ENCODE measurements at places on chromosomes 11 and 22.

GRCh38 chr22:47328550-47329243 is 566.2 kb downstream of the TBC1D22A start:
- DNase-seq, result no peak

GRCh38 chr11:97557399-97557798 is 1167.6 kb downstream of the JRKL start:
- no peak for DNase-seq

- no peak for DNase-seq
Observed at GRCh38 chr11:124612045-124612444, 817 bp downstream of the PANX3 start.

GRCh38 chr11:30458541-30458940 is 127.6 kb downstream of the MPPED2 start:
- DNase-seq, result no peak

DNA sequence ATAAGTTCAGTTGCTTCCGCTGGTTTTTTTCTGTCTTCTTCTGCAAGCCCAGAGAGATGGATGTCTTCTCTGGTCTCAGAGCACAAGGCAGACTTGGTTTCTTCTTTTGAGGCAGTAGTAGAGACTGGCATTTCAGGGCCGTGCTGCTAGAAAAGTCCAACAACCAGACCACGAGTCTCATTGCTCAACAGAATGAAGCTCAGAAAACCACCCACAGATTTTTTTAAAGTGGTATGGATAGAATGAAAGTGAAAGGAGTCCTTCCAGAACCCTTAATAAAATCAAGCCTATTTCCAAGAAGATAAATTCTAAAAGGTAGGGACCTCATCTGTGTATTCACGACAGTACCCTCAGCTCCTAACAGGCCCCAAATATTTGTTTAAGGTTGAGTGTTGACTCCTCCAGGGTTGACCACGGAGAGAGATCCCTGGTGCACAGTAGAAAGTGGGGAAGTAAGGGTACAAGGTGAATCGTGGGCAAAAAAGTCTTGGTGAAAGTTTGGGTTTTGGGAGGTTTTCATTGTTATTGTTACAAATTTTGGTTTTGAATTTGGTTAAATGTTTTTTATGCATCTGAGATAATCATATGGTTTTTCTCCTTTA is 43.6 kb upstream of the DDX6 start:
- peak; percentile 15 for DNase-seq

- DNase-seq, result no peak
Observed at GRCh38 chr11:67174311-67174710, 55.2 kb downstream of the KDM2A start.

DNA sequence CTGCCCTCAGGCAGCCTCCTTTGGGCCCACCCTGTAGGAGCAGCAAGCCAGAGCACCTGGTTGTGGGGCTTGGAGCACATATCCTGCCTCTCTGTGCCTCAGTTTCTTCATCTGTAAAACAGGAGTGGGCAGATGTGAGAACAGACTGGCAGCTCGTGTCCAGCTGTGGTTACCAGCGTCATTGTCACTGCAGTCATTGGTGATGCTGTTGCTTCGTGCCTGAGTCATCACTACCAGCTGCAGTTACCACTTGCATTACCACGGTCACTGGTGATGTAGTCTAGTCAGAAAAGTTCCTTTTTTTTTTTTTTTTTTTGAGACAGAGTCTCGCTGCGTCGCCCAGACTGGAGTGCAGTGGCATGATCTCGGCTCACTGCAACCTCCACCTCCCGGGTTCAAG is 20.4 kb downstream of the RSPH14 start:
- DNase-seq, result no peak

DNA sequence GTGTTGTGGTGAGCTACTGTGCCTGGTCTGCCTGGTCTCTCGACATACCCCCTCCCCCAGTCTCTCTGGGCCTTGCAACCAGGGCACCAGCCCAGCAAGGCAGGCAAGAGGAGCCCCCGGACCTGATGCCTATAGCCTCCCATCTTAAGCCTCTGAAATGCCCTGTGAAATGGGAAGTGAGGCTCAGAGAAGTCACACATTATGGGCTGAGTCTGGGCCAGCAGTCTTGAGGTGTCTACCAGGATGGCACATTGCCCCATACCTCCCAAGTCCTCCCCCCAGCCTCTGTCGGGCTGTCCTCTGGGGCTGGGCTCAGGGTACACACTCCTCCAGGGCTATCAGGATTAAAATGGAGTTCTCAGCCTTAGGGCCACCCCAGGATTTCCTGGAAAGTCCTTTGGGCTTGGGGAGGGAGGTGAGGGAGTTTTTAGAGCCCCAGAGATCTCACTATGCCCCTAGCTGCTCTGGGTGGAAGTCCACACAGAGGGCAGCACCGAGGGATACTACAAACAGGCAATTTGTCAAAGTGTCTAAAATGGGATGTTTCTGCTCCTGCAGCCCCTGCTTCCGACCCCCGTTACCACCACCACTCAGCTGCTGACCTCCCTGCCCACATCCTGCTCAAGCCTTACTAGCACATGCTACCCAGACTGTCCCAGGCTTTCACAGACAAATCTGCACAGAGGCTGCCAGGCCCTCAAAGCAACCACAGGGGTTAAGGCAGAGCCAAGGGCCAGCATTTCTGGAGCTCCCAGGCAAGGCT is 3.1 kb upstream of the SH3BP1 start:
- no peak for DNase-seq

DNA sequence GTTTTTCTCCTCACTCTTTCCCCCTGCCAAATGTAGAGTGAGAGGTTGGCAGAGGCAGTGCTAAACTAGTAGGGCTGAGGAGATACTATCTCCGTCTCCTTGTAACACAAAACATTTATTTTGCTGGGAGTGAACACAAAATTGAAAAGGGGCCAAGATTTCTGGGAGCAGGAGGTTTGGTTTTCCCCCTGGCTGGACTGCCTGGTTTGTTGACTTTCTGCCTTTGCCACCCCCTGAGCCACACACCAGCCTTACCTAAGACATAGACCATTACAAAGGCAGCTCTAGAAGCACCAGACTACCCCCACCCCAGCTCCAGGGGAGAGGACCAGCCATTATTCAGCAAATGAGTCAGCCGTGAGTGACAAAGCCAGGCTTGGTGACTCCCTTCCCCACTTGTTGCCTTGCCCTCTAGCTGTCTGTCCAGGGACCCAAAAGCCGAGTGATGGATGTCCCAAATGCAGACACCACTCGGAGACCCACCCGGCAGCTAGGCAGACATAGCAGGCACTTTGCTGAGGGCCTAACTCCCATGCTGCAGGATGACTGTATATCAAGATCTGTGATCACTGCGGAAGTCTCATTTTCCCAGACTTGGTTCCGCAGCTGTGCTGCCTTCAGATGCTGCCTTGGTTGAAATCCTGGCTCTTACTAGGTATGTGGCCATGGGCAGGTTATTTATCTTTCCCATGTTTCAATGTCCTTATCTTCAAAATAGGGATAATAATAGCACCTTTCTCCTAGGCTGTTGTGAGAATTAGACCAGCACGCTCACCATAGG is 17.7 kb upstream of the CDON start:
- DNase-seq, result no peak

DNA sequence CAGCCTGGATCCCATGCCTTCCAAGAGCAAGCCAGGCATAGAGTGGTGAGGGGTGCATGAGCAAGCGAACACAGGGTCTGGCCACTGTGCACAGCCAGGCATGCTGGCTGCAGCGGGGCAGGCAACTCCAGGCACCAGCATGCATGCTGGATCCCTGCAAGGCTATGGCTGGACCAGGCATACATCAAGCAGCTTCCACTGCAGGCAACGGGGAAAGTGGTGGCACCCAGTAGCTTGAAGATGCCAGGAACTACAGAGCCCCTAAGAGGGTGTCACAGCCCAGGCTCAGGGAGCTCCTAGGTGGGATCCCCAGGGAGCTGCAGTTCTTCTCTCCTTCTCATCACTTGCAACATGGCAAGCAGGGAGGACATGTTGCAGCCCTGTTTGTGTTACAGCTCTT is 45.2 kb downstream of the CHST1 start:
- DNase-seq, result no peak

- DNase-seq, result no peak
Observed at GRCh38 chr22:27185760-27186302, 528.4 kb downstream of the MIAT start.

- DNase-seq, result no peak
Observed at GRCh38 chr11:126011265-126011664, 51.4 kb downstream of the CDON start.

- DNase-seq, result no peak
Observed at GRCh38 chr22:34812631-34813030, 253.3 kb upstream of the ISX start.

DNA sequence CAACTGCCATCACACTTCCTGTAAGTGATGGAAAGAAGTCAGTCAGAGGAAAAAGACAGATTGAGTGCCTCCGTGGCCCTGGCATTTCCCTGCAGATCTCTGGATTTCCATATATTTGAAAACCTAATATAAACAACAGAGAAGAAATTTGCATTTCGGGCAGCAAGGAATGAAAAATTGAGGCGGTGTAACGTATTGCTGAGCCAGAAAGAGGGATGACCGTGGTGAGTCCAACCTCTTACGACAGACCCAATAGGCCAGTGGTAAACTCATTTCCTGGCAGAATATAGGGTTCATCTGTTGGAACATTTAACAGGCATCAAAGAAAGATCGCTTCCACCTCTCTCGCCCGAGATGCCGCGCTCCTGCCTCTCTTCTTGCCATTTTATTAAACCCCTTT is 336.5 kb downstream of the MIAT start:
- no peak for DNase-seq

DNA sequence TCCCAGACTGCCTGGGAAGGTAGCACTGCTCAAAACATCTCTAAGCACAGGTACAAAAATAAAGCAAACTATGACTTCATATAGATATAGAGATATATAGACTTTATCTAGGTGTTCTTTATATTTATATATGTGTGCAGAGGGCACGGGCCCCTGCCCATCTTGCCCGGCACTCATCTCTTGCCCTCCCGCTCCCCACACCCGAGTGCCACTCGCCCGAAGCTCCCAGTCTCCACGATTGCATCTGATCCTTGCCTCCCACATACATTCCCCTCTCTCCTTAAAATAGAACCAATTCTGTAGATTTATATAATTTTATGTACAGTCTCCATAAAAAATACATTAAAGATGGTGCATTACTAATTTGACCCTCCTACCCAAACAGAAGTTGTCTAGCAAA is 55.5 kb downstream of the IGSF9B start:
- no peak for DNase-seq

GRCh38 chr11:69192301-69192721 is 36.6 kb downstream of the SMIM38 start:
- DNase-seq, result no peak

DNA sequence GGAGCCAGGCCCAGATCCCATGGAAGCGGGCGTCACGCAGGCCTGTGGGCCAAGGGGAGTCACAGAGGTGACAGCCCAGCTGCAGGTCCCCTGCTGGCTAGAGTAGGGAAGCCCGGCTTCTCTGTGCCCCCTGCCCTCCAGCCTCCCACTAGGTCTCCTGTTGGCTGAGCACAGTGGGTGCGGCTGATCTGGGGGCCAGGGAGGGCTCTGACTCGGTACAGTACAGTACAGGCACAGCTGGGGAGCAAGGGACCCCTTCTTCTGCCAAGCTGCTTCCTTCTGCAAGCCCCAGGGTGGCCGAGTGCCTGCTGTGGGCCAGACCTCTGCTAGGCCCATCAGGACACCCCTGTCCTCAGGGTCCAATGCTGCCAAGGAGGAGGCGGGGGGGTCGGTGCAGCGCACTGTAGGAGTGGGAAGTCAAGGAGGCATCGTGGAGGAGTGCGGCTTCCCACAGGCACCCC is 10.1 kb downstream of the SUSD2 start:
- DNase-seq, result no peak

DNA sequence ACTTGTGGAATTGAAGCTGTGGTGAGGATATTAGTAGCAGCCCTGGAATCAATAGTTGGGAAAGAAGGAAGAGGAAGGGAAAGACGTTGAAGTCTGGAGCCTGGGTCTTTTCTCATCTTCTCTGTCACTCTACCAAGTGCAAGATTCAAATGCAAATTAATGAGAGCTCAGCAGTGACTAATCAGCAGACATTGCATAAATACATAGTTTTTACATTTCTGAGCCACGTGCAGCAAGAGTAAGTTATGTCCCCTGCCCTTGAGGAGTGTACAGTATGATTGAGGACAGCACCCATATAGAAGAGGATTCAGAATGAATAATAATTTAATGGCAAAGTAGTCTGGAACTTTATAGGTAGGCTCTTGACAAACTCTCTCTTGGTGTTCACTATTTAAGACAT is 23.8 kb downstream of the CTR9 start:
- DNase-seq, result no peak

GRCh38 chr11:2210366-2211112 is 38.9 kb upstream of the TH start:
- DNase-seq, result no peak

DNA sequence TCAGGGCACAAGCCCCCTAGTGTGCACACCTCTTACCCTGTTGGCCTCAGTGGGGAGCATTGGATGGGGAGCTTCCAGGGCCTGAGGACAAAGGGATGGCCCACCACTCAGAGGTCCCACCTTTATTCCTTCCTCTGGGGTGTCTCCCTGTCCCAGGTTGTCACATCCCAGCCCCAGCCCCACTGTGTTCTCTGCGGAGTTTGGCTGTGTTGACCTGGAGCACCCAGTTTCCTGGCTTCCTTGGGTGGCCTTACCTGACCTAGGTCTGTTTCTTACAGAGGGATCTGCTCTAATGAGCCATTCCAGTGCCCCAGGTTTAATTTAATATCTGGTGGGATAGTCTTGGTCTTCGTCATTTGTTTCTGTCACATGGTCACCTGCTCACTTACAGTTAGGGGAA is 38.8 kb upstream of the HORMAD2 start:
- DNase-seq, result no peak

DNA sequence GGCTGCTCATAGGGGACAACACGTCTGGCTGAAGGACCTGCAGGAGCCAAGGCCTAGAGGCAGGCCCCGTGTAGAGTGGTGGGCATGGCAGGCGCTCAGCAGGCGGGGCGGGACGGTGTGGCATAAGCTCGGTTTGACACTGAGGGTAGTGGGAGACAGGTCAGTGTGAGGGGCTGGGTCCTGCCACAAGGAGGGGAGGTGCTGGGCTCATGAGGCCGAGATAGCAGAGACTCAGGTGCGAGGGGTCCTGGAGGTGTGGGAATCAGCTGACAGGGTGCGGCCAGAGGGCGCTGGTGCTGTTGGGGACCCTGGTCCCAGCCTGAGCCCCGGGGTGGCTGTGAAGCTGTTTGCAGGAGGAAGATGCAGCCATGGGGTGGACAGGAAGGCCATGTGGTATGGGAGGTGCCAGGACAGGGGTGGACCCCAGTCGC is 6.7 kb downstream of the SLC22A12 start:
- DNase-seq, result no peak

GRCh38 chr11:1517117-1518005 is 30.8 kb upstream of the MOB2 start:
- no peak for DNase-seq

DNA sequence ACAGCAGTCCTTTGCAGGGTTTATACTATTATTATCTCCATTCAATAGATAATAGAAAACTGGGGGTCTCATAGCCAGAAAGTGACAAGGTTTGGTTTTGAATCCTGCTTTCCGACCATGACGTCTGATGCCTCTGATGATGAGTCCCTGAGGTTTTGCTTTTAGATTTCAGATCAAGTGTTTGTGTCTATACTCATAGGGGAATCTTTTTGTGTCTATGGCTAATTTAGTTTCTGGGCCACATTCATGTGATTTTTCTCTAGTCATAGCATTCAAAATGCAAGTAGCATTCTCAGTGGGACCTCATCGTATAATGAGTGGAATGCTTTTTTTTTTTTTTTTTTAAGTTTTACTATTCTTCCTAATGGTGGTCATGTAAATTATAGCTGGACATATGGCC is 72.9 kb downstream of the TNRC6B start:
- no peak for DNase-seq
